ENCODE measurements at places on chromosomes 4 and X. TPM values are rescaled to one million over a fixed set of nuclear protein-coding genes. Genes with fewer than 3 reads are reported as not detected.
A peak's percentile ranks its signal among the peaks of the same experiment; 100 is the strongest.

GRCh38 chr4:186807808-186808629 is 84.4 kb upstream of the FAT1 start:
- no peak for DNase-seq

DNA sequence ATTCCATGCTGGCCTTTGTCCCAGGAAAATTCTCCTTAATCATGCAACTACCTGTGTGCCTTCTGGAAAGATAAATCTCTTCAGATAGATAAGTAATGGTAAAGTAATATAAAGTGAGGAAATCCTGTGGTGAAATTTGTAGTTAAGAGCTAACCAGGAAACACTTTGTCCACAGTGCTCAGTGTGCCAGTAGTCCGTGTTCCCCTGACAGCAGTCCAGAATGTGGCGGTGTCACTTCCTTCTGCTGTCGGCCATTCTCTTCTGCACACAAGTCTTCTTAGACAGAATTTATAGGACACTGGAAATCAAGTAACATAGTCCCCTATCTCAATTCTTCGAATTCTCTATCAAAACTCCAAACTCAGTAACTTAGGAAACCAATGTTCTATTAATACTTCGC is 5.7 kb upstream of the CXXC4 start:
- DNase-seq = no peak

DNA sequence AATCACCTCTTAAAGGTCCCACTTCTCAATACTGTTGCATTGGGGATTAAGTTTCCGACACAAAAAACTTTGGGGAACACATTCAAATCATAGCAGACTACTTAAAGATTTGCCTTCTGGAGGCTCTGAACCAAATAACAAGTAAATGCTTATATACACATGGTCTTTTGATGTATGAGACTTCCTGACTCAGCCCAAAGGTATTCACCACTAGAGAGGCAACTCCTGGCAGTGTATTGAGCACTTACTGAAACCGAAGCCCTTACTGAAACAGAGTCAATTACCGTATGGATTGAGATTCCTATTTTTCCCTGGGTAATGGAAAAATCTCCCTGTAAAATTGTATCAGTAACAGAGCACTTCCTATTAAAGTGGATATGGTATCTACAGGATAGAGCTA is 45.4 kb downstream of the ZCCHC13 start:
- no peak for DNase-seq

GRCh38 chr4:143196323-143196722 is 11.6 kb downstream of the USP38 start:
- no peak for DNase-seq

DNA sequence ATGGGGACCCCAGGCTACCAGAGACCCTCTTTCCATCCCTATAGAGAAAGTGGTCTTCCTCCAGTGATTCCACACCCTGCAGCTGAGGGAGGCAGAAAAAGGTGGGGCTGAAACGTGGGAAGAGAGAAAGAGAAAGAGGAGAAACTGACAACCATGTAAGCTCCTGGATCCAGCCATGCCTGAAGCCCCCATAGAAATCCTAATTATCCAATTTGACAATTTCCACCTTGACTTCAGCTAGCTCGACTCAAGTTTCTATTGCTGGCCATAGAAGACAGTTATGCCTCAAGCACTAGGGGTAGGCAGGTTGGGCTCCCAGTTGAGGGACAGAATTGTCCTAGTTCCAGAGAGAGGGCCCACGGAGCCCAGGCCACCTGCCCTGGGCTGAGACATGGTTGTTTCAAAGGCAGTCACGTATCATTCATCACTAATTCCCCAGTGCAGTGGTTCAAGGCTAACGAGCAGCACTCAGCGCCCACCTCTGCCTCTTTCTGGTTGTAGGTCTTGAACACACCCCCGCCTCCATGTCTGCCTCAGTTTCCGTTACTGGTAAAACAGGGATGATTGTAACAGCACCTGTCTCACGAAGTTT is 39.8 kb upstream of the ASMTL start:
- peak; percentile 11 for DNase-seq

JCHAIN gene
- total RNA-seq = not detected

DNA sequence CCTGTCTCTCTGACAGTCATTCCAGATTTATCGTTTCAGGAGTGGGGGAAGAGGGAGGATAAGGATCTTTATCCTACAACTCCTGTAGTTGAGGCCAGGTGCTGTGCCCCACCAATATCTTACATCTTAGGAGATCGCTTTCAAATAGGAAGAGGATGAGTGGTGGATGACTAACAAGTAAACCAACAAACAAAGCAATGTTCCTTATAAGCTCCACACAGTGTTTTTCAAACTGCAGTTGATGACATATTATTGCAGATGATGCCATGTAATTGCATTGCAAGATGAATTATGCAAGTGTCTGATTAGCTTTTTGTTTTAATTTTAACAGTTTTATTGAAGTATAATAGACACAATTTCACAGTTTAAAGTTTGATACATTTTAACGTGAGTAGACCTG is 35.8 kb upstream of the TMEM164 start:
- DNase-seq = no peak

All from A673 (cell line).